ENCODE measurements at places on chromosomes 5 and 9.

DNA sequence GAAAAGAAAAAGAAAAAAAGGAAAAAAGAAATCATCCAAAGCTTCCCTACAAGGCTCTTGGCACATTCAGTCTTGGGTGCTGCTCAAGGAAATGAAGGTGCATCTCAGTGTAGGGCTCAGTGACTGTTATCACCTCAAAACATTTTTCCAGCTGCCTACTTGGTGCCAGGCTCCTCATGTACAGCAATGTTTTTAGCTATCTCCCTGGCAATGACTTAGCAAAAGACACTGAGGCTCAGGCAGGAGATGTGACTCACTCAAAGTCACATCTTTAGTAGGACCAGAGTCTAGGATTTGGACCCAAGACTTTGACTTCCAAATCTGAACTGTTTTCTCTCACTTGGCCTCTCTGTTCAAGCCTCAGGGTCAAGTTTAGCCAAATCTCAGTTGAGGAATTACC lies 264.2 kb downstream of the CRB2 start:
- DNase-seq: no peak

GRCh38 chr9:4116071-4116581 lies 183.7 kb downstream of the GLIS3 start:
- DNase-seq: no peak

- no peak for DNase-seq
Observed at GRCh38 chr5:179869641-179870402, 11.2 kb upstream of the MRNIP start.

DNA sequence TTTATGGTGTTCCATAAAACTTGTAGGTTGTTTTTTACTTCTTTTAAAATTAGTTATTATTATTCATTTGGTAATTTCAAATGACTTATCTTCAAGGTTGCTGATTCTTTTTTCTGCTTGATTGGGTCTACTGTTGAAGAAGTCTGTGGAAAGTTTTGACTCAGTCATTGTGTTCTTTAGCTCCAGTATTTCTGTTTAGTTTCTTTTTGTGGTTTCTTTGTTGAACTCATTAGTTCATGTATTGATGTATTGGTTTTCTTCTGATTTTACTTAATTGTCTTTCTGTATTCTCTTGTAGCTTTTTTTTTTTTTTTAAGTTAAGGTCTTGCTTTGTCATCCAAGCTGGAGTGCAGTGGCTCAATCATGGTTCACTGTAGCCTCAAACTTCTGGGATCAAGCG lies 345.4 kb upstream of the MEF2C start:
- DNase-seq: no peak

GRCh38 chr5:137498301-137498735 lies 808 bp downstream of the SPOCK1 start:
- DNase-seq: peak; percentile 36

DNA sequence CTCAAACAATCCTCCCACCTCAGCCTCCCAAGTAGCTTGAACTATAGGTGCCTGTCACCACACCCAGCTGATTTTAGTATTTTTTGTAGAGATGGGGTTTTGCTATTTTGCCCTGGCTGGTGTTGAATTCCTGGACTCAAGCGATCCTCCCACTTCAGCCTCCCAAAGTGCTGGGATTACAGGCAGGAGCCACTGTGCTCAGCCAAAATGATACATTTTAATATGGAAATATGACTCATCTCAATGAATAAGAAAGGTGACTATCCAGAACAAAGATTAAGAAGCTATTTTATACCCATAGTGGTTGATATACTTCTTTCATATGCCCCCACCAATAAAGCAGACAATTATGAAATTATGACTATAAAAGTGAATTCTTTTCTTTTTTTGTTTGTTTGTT lies 166.2 kb downstream of the NFIB start:
- no peak for DNase-seq

DNA sequence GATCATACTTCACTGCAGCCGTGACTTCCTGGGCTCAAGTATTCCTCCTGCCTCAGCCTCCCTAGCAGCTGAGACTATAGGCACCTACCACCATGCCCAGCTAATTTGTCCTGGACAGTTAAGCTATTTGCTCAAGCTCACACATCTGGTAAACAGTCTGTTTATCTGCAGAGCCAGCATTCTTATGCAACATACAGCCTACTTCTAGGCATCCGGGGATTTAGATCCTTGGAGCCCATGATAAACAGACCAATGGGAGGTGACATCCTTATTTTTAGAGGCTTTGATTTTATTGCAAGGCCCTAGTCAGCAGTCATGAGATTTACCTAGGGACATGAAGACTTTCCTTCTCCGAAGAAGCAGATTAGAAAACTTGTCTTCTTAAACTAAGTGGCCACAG lies 21.0 kb downstream of the ATOX1 start:
- no peak for DNase-seq

DNA sequence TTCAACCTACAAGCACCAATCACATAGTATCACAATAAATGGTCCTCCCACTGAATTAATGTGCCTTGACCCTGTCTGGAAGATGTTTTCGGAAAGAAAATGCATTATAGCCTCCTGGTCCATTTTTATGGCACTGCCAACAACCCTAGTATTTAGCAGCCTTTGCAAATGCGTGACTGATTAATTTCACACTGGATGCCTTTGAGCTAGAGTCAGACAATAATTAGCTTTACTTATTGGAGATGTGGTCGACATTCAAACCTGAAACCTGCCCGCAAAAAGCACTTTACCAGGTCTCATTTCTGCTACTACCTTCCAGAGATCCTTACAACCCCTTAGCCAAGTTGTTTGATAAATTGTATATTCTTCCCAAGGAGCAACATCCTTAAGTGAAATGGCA lies 119.3 kb upstream of the DPYSL3 start:
- no peak for DNase-seq

DNA sequence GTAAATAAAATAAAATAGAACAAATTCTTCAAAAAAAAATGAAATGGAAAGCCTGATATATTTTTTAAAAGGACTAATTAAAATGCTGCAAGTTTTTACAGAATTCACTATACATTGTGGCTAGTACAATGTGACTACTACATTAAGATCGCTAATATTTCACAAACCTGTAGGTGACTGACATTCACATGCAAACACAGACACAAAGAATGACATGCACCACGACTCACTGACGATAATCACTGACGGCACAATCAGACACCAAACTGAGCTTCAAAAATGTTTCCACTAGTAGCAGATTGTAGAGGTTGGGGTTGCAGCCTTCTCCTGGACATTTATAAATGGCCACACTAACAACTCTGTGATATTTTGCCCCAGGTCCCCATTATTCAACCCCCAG lies 637.7 kb upstream of the DMAC1 start:
- no peak for DNase-seq

All from urothelium cell line (cell line).